ENCODE measurements at places on chromosomes 4 and X.

DNA sequence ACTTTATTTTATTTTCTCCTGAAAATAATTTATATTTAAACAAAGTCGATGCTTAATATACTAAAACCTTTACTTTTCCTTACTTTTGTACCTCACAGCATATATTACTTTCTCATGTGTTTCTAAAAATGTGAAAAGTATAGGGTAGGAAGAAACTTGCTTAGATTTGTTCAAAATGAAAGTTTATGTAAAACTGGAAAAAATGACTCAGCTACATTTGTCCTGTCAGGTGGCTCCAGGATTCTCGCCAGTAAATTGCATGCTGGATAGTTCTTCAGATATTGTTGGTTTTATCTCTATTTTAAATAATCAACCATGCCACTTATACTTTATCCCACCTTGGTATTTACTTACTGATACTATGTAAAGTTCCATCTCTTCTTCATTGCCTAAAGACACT is 159.2 kb upstream of the NDST4 start:
- peak; percentile 47 for DNase-seq

GRCh38 chrX:110846071-110846470 is 50.5 kb upstream of the CHRDL1 start:
- no peak for DNase-seq

GRCh38 chr4:124144238-124144654 is 568.3 kb downstream of the ANKRD50 start:
- DNase-seq: no peak

GRCh38 chr4:60930866-60931265 is 269.3 kb upstream of the ADGRL3 start:
- no peak for DNase-seq

DNA sequence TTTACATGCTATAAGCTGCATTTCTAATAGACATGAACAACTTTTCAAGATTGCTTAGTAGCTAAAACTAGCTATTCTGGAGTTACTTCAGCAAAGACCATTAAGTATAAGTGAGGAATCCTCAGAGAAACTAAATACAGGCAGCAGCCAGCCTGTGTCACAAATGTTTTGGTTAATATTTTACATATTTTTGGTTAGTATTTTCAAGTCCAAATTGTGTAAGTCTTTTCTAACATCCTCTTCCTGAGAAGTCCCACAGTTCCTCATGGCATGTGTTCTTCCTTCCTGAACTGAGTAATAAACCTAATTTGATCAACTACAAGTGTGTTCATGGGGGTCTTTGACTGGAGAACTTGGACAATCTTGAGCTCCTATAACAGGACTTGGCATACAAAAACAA is 42.4 kb upstream of the MCF2 start:
- no peak for DNase-seq

DNA sequence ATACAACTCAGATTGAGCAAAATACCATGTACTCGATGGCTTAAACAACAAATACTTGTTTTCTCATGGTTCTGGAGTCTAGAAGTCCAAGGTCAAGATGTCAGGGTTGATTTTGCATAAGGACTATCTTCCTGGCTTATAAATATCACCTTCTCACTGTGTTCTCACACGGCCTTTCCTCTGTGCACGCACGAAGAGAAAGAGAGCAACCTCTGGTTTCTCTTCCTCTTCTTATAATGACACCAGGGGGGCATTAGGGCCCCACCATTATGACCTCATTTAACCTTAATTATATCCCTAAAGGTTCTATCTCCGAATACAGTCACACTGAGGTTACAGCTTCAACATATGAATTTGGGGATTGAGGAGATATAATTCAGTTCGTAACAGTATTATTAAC is 504.0 kb downstream of the MAGEE1 start:
- no peak for DNase-seq

DNA sequence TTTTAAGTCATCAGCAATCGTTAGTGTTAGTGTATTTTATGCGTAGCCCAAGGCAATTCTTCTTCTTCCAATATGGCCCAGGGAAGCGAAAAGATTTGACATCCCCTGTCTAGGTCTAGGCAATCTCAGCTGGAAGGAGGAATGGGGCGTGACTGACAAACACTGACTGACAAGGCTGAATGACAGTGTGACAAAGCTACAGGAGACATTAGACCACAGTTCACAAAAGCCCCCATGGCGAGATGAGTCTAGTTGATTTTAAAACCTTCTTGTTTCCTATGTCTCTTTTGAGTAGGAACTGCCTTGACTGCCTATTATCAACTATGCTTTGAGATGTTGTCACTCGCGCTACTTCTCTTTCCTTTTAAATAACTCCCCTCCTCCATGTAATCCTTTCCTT is 42.3 kb downstream of the QRFPR start:
- DNase-seq: no peak

- no peak for DNase-seq
Measured at GRCh38 chrX:18002791-18003190, 141.7 kb upstream of the RAI2 start.

- DNase-seq: no peak
Measured at GRCh38 chrX:52839137-52839536, 28.1 kb downstream of the XAGE5 start.

DNA sequence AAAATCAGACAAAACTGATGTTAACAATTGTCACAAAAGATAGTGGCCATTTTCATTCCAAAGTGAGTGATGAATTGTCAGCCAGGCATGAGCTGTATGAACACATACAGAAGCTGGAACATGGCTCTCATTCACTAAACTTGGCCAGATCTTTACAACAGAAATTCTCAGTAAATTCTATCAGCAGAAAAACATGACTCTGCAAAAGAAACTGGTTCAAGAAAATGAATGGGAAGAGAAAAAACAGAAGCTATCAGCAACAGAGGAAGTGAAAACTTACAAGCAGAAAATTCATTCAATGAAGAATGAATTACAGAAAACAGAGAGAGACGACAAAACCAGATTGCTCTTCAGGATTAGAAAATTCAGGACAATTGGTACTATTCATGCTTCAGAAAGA is 249.6 kb downstream of the COL25A1 start:
- DNase-seq: no peak

DNA sequence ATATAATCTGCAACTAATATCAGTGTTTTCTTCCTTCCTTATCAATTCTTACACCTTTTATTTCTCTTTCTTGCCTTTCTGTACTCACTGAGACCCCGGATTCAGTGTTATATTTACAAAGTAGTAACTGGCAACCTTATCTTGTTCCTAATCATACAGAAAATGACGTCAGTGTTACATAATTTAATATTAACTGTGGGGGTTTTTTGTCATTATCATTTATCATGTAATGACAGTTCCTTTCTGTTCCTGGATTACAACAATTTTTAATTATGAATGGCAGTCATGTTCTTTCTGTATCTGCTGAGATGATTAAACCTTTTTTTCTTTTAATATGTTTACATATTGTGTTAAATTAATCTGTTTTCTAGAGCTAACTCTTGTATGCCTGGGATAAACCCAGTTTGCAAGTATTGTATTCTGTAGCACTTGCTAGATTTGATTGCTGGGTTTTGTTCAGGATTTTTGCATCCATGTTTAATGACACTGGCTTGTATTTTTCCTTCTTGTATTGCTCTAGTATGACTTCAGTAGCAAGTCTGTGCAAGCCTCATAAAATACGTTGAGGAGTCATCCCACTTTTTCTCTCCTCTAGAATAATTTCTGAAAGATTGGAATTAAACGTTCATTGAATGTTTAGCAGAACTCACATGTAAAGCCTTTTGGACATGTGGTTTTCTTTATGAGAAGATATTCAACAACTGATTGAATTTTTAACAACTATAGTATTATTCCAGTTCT is 10.4 kb upstream of the HSPA4L start:
- DNase-seq: no peak
